ENCODE measurements at places on chromosomes 1 and 21.
A peak's percentile ranks its signal among the peaks of the same experiment; 100 is the strongest.

- no peak for DNase-seq
Measured at GRCh38 chr1:233497679-233498078, 116.2 kb upstream of the KCNK1 start.

DNA sequence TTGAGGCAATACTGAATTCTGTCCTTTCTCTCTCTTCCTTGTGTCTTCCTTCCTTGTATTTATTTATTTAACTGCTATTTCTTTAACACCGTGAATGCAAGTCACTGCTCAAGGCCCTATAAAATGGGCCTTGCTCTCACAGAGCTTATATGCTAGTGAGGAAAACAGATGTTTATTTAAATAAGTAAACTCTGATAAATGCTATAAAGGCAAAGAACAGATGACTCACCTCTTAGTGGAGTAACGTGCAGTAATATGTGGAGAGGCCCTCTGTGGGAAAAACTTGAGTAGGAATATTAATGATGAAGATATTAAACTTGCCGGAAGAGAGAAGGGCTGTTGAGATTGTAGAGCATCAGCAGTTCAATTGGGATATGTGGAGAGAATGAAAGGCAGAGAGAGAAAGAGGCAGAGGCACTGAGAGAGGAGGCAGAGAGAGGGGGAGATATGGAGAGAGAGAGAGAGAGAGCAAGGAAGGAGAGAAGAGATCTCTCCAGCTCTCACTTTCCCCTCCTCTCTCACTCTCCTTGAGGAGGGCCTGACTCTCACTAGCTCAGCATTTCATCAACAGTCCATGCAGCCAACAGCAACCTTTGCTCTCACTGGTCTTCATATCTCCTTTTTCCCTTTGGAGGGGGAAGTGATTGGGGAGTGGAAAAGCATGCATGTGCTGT is 322.2 kb downstream of the LMX1A start:
- no peak for DNase-seq

DNA sequence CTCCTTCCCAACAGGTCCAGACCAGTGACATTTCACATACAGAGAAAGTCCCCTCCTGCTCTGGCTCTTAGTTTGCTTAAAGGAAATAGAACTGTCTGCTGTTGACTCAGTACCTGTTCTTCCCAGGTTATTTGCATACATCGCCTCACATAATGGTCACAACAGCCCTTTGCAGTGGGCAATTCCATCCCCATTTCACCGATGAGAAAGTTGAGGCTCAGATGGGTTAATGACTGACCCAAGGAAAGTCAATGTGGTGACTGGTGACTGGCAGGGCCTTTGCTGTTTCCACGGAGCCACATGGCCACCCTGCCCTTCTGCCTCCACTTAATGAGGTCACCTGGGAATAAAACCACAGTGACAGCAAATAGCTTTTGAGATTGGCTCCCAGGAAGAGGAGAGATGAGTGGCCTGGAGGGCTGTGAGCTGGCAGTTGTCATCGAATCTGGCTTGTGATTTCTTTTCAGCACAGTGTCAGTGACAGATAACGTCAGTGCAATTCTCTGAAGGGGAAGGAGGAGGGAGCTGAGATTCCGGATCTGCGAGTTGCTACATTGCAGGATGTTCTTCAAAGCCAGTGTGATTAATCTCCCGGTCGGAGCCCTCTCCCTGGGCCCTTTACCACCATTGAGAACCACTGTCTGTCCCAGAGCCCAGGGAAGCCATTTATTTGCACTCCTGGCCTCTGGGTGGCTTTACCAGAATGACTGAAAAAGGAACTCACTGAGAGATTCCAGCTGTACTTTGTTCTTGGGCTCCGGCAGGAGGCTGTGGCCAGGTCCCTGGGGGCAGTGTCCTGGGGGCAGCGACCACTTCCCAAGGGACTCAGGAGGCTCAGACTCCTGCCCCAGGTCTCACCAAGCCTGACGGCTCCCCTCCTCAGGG is 117.2 kb downstream of the CNIH3 start:
- DNase-seq = no peak

- no peak for DNase-seq
Measured at GRCh38 chr1:119636491-119637089, 11.5 kb downstream of the ZNF697 start.

DNA sequence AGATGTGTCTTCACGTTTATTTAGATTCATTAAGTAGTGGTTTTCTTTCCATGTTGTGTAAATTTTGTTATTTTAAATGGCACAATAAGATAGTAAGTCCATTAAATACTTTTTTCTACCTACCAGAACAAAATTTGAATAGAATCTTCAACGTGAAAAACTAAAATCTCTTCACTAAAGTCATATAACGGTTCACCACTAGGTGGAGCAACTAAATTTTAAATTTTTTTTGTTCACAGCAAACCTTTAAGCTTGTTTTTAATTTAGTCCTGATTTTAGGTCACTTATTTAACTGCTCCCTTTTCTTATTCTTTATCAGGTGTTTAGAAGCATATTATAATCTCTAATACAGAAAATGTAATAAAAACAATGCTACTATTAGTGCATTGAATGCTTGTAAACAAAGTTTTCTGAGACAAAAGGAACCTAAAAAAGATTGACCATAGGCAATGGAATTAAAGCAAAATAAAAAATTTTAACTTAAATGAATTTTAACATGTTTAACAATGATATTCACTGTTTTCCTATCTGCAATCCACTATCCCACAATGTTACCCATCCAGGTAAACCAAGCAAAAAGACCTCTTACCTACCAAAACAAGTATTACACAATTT is 28.3 kb upstream of the PKN2 start:
- DNase-seq = no peak

DNA sequence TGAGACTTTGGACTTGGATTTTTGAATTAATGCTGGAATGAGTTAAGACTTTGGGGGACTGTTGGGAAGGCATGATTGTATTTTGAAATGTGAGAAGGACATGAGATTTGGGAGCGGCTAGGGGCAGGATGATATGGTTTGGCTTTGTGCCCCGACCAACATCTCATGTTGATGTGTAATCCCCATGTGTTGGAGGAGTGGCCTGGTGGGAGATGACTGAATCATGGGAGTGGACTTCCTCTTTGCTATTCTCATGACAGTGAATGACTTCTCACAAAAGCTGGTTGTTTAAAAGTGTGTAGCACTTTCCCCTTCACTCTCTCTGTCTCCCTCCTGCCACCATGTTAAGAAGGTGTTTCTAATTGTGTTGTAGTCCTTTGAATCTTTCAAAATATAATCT is 9.3 kb upstream of the PHGDH start:
- DNase-seq = no peak

DNA sequence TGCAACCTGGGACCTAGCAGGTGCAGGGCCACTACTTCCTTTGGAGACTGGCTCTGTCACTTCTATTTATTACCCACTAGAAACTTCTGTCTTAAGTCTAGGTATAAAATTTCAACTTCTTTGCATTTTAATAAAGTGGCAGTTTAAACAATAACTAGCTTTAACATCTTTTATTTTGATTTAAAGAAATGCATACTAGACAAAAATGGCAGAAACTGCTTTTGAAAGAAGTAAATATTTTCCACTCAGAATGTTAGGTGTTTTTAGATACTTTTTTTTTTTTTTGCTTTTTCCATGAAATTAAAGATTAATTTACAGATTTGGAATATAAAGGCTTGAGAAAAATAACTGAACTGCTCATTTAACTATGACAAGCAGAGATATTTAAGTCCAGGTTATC is 1477.6 kb downstream of the KCNT2 start:
- no peak for DNase-seq

GRCh38 chr1:175172503-175172902 is 20.1 kb downstream of the KIAA0040 start:
- DNase-seq = no peak

DNA sequence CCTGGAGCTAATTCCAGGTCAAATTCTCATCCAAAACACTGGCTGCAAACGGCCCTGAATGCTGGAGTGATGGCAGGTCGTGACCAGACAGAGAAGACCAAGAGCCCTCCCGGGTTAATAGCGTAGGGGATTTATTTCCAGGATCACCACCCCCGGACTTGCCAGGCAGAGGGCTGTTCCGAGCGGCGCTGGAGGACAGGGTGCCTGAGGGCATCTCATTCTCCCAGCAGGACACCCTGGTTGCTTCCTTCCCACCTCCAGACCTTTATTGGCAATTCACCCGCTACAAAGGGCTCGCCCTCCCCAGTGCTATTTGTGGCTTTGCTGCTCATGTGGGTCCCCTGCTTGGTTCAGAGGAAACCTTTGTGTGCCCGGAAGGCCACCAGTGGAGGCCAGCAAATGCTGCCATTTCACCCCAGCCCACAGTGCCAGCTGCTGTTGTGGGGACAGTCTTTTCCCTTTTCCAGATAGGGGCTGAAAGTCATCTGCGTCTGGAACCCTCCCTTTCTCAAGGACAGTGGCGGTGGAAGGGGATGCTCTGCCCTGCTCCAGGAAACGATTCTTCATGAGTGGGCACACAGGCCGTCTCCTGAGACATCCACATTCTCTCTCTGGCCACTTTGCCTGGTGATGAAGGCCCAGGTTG is 19.0 kb upstream of the C1orf174 start:
- DNase-seq = no peak

- DNase-seq = no peak
Measured at GRCh38 chr1:22488319-22488718, 36.7 kb downstream of the ZBTB40 start.

- no peak for DNase-seq
Measured at GRCh38 chr1:100998426-100998825, 27.2 kb downstream of the DPH5 start.

GRCh38 chr1:229947968-229948367 is 119.1 kb upstream of the GALNT2 start:
- no peak for DNase-seq

DNA sequence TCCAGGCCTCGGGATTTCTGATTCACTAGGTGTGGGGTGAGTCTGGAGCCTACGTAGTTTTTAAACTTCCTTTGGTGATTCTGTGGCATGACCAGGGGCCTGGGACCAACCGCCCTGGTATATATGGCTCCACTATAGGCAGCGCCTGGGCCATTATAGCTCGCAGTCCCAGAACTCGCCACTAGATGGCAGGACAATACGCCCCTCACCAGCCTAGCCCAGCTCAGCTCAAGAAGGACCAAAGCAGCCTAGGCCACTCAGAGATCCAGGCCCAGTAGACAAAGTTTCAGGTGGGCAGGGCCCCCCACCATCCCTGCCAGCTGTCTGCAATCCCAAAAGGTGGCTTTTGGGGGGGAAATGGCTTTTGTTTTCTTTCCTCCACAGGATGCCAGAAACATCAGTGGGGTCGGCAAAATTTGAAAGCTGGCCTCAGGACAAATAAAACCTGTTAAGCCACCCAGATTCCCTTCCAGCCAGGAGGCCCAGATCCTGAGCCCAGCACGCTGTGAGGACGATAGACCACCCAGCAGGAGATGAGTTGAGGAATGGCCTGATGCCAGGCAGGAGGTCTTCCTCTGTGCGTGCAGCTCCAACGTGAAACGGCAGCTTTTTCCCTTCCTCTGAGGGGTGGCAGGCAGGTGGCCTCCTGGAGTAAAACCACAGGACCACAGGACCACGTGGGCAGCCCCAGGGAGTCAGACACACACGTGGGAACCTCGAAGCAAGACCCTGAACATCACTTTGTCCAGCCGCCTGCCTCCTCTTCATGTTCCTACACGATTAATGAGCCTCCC is 24.8 kb upstream of the TMEM51 start:
- DNase-seq = peak; percentile 53

DNA sequence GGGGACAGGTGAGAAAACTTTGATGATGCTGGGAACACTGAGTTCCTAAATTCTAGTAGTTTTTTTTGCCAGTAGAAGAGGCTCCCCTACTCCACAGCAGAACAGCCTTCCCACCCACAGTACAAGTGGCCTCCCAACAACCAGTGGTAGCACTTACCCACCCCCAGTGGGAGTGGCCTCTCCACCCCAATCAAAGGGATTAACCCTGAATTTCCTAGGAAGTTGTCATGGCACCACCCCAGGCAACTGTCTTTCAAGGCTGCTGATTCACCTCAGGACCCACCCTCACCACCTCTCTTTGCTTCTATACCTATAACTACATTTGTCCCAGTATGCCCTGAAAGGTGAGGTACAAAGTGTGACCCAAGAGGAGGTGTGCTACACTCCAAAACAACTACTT is 81.4 kb upstream of the PRDX6 start:
- DNase-seq = no peak

GRCh38 chr1:94722181-94722580 is 98.0 kb upstream of the SLC44A3 start:
- no peak for DNase-seq

DNA sequence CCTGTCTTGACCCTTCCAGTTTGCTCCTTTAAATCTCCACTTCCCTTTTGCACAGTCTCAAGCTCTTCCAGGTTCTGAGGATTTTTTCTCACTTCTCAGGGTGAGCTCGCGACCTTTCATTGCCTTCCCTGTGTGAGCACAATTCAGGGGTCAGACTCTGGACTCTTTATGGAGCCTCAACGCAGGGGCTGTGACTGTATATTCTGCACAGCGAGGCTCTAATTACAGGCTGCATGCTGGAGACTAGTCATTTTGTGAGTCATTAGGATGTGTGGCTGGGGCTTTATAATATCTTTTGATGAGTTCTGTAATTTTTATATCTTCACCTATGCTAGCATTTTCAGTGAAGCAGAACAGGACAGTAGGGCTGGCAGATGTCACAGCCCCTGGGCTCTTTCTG is 270.7 kb downstream of the KAZN start:
- DNase-seq = no peak

GRCh38 chr21:36946949-36947356 is 19.5 kb downstream of the HLCS start:
- DNase-seq = no peak

DNA sequence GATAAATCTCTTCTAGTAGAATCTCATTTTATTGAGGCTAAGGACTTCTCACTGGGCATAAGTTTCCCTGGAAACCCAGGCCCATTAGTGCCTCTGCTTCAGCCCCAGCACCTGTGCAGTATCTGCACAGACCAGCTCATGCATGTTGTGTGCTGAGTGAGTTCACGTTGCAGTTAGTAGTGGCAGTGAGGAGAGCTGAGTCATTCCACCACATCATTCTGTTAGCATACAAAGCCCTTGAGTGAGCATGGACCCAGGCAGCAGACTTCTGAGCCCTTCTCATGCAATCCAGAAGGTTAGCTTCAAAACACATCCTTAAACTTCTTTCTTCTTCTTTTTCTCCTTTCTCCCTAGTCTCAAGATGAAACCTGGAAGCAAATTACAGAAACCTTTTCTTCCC is 45.8 kb upstream of the NTPCR start:
- no peak for DNase-seq

All from NCI-H1048 (cell line).